T-helper 17 cell (primary cell): ENCODE measurements at places on chromosomes 1 and 21.
A peak's percentile ranks its signal among the peaks of the same experiment; 100 is the strongest.

DNA sequence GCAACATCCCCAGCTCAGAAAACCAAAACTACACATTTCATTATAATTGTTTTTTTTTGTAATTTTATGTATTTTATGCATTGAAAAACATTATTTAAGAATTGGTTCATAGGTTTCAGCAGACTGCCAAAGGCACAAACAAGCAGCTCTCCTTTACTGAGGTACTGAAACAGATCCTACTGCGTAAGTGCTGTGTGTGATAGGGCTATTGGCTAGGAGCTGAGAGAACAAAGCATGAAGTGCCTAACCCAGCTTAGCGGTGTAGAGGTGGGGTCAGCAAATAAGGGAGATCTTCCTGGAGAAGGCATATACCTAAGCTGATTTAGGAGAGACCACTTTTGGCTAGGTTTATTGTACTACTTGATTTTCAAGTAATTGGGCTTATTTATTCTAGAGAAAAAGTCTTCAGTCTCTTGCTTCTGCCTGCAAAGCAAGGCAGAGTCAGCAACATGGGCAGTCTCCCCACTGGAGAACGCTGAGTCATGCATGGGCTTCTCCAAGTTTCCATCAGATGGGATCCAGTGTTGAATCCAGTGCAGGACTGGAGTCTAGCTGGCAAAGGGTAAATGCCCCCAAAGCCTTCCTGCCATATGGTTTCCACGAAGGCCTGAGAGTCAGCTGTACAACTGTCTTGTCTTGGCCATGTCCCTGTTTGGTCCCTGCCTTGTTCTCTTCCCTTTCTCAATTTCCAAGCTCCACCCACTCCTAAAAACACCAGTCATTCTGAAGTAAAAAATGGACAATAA lies 18.0 kb upstream of the YTHDF2 start:
- no peak for DNase-seq

DNA sequence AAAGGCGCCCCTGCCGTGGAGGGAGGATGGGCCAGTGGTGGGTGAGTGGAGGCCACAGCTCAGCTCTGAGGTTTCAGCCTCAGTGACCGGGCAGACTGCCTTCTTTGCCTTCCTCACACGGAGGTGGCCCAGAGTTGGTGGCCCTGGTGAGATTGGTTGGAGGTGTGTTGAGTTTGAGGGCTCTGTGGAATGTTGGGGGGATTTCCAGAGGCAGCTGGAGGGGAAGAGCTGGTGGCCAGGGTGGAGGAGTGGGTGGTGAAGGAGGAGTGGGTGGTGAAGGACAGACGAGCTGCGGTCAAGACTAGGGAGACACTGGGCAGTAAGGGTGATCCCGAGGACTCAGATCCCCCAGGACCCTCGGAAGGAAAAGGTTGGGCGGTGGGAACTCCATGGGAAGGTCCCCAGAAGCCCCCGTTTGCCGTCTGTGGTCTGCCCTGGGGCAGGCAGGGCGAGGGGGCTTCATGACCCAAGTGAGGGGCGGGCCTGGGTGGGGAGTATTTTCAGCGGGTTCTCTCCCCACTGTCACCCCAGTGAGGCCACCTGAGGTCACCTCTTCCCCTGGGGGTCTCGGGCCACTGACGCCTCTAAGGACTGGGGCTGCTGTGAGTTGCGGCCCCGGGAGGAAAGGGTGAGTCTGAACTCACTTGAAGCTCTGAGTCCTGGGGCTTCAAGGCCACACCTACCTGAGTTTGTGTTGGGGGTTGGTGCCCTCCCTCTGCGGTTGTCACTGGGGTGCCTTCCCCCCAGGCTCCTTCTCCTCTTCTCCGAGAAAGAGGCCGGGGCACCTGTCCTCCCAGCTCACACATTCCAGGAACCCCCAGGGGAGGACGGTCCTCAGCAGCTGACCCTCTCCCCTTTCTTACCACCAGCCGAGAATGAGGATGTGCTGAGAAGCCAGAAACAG lies 22.7 kb upstream of the PIK3CD start:
- DNase-seq, result peak; percentile 35

DNA sequence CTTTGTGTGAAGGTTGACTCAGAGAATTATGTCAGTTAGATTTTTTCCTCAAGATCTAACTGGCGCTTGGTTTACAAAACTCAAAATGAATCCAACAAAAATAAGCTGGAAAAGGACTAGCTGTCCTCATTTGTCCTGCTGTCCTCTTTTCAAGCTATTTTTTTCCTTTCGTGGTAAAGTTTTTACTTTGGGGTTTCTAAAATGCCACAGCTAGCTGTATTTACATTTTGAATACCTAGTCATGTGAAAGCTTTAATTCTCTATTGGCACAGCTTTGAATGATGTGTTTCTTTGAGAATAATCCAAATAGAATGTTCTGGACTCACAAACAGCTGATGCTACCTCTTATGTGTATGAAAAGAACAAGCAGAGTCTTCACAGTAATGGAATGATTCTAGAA lies 673.6 kb upstream of the NR5A2 start:
- DNase-seq, result no peak

DNA sequence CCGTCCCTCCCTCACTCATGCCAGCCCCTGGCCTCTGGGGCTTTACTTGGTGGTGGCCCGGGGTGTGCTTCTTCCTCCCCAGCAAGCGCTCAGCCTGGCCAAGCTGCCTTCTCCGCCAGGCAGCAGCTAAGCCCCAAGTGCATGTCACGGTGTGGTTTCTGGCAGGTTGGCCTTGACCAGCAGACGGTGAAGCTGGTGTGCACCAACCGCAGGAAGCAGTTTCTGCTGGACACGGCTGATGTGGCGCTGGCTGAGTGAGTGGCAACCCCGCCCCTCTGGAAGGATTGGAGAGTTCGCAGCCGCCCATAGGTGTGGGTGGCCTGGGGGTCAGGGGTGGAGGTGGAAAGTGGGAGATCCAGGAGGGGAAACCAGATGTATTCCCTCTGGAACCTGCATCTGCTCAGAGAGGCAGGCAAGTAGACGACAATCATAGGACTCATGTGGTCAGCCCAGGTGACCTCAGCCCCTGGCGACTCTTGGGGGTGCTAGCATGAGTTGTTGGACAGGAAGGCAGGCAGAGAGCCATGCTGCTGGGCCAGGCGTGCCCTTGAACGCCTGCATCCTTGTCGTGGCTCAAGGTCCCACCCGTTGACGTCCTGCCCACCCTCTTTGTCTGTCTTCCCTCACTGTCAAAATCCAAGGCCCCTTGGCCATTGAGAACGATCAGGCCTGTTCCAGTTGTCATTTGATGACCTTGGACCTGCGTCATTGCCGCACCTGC lies 7.0 kb upstream of the SLC25A34 start:
- no peak for DNase-seq

GRCh38 chr1:36440044-36440443 lies 10.2 kb downstream of the OSCP1 start:
- no peak for DNase-seq
